COLO829 (cell line): ENCODE measurements at places on chromosomes 7 and 10.
A peak's percentile ranks its signal among the peaks of the same experiment; 100 is the strongest.

DNA sequence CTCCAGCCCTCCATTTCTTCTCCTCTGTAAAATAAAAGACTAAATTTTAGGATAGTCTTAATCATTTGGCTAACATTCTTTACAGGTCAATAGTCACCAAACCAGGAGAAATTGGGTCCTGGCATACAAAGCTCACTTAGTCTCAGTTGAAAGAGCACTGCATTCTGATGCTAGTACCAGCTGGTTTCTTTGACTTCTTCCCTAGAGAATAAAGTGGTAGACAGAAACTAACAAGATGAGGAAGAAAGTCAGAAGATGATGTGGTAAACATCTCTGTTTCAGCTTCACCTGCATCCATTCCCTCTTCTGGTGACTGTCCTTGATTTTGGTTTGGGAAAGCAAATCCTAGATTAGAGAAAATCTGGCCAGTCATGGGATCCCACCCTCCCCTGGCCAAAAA is 37.2 kb downstream of the NKX2-3 start:
- no peak for DNase-seq

- DNase-seq: no peak
Measured at GRCh38 chr10:86046845-86047460, 319.6 kb downstream of the GRID1 start.

GRCh38 chr7:33395340-33395739 is 266.0 kb downstream of the BBS9 start:
- DNase-seq: peak; percentile 49

GRCh38 chr10:76631036-76631670 is 1006.5 kb downstream of the KCNMA1 start:
- DNase-seq: no peak
